ENCODE measurements at places on chromosomes 4 and X.

- no peak for DNase-seq
Observed at GRCh38 chrX:129741880-129742758, 3.3 kb downstream of the XPNPEP2 start.

- DNase-seq: no peak
Observed at GRCh38 chr4:87805971-87806370, 6.6 kb downstream of the IBSP start.

DNA sequence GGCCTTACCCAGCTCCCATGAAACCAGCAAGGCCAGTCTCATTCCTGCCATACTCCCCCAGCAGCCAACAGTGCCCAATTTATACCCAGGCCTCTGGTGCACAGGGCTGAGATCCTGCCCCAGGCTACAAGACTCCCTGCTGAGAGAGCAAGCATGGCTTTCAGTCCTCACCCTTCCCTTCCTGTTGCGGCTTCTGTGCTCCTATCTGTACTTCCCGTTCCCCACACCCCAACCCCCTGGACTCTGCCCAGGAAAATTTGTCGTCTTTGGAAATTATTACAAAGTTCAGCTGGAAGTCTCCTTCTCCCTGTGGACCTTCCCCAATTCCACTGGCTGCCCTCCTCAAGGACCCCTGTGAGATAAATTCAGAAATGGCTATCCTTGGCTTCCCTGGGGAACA lies 84.1 kb upstream of the GK2 start:
- DNase-seq: no peak

GRCh38 chrX:43745938-43746721 lies 90.0 kb downstream of the MAOA start:
- no peak for DNase-seq

- DNase-seq: no peak
Observed at GRCh38 chr4:166077782-166078181, 204.7 kb downstream of the TLL1 start.

GRCh38 chr4:5003372-5003857 lies 15.8 kb downstream of the CYTL1 start:
- no peak for DNase-seq

GRCh38 chrX:19893727-19894126 lies 6.3 kb upstream of the SH3KBP1 start:
- DNase-seq: no peak

DNA sequence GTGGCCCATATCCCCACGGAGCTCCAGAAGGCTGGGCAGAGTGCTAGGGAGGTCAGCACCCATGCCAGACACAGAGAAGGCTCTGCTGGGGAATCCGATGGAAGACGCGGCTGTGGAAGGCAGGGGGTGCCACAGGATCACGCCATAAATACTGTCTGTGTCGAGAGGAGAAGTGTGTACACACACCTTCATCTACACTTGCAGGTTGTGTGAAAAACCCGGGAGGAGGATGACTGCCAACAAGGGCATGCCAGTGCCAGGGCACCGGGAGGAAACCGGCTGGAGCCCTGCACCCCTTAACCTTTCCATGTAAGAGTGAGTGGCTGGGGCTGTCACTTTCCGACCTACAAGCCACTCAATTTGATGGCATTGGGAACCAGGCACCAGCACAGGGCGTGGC lies 31.2 kb downstream of the LETM1 start:
- DNase-seq: no peak

GRCh38 chr4:6909970-6910339 lies 329 bp downstream of the TBC1D14 start:
- DNase-seq: no peak

- no peak for DNase-seq
Observed at GRCh38 chr4:39384563-39384962, 18.4 kb upstream of the RFC1 start.

- peak; percentile 28 for DNase-seq
Observed at GRCh38 chrX:119605464-119606279, 552 bp downstream of the NKRF start.

All from CD4-positive, alpha-beta T cell treated with Interleukin-4 for 4 hours (primary cell).